NCI-H1694 treated with DMSO at 0.1 percent for 48 hours (cell line): ENCODE measurements at places on chromosomes 12 and 14.

- DNase-seq: peak; percentile 87
These were observed 37.6 kb upstream of the BCL2L14 start for GRCh38 chr12:12032851-12033797.

DNA sequence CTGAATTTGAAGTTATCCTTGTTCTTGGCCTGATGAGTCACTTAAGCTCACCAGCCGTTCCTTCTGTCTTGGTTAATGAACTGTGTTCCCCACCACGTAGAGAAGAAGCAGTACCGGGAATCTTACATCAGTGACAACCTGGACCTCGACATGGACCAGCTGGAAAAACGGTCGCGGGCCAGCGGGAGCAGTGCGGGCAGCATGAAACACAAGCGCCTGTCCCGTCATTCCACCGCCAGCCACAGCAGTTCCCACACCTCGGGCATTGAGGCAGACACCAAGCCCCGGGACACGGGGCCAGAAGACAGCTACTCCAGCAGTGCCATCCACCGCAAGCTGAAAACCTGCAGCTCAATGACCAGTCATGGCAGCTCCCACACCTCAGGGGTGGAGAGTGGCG, 68.2 kb downstream of the FRMD6 start:
- no peak for DNase-seq

- no peak for DNase-seq
These were observed 108.6 kb downstream of the FOXN3 start for GRCh38 chr14:89308232-89308959.

DNA sequence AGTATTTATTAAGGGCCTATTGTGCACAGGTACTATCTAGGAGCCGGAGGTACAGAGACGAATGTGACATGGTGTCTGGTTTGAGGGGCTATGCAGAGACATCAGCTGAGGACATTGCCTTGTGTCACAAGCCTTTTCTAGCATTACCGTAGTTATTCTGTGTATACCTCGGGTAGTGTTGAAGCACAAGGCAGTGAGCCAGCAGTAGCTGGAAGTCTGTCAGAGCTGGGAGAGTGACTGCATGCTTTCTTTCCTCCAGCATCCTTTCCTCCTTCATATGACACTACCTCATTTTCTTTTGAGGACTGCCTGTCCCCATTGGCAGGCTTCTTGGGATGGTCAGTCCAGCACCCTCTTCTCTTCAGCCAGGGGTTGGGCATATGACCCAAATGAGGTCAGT, 77.0 kb downstream of the POLR3B start:
- no peak for DNase-seq

DNA sequence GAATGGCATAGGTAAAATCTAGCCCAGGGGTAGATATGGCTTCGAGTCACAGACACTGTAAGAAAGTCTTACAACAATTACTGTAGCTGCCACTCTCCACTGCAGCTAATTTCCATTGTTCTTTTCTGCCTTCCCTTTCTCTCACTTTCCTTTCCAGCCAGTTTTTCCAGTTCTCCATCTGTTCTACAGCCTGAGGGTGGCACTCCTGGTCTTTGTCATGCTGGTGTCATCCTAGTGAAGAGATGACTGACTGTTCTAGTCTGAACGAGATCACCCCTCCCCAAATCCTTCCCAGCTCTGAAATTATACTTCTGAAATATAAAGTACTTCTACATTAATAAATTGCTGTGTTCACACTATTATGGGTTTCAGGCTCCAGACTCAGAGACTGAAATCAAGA, 74.2 kb upstream of the CSRP2 start:
- no peak for DNase-seq

GRCh38 chr14:76761960-76762410, 717 bp downstream of the VASH1 start:
- no peak for DNase-seq

DNA sequence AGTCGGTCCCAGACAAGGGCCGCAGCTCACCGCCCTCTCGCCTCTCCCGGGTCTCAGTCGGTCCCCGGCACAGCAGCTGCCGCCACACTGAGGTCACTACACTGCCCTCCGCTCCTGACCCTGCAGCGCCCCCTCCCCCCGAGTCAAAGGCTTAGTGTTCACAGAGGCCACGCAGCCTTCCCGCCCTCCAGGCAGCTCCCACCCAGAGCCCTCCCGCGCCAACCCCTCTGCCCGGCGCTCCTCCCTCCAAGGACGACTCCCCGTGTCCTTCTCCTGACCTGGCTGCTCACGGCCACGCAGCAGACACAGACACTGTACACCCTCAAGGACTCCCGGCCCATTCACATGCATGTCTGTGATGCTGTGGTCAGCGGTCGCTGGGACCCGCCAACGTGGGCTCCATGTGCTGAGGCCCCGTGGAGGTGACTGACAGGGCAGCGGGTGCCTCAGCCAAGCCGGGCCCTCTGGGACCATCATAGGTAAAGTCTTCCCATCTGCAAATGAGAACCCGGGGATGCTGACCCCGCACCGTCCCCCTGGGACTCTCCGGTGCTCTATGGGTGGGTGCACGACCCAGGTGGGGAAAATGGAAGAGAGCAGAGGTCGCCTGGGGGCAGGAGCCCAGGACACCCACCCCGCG, 16.3 kb upstream of the GALNT9 start:
- no peak for DNase-seq

GRCh38 chr12:124487834-124488165, 79.6 kb downstream of the NCOR2 start:
- DNase-seq: no peak
